Fibroblast of skin of scalp (primary cell): ENCODE measurements at places on chromosomes 3 and 15.

- no peak for DNase-seq
These were observed 34.8 kb downstream of the MCCC1 start for GRCh38 chr3:183064475-183064874.

GRCh38 chr3:83843716-83844115, 1115.1 kb upstream of the CADM2 start:
- DNase-seq, result no peak

DNA sequence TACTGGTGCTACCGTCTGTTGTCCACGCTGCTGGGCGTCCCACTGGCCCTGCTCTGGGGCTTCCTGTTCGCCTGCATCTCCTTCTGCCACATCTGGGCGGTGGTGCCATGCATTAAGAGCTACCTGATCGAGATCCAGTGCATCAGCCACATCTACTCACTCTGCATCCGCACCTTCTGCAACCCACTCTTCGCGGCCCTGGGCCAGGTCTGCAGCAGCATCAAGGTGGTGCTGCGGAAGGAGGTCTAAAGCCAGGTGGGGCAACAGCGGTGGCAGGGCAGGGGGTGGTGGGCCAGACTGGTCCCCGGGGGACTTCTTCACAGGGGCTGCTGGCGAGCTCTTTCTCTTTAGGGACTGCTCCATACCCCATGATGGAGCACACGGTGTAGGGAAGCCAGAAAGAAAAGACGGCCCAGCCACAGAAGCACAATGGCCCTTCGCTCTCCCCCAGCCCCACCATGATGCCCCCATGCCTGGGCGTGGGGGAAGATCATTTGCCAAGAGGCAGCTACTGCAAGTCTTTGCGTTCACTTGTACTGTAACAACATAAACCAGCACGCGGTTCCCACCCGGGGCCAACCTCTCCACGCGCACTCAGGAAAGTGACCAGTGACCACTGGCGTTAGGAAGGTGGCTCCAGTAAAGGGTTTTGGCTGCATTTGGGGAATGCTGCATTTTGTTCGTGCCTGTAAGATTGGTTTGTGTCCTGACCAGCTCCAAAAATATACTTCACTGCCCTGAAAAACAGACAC, 12.2 kb downstream of the CAV3 start:
- DNase-seq, result no peak

DNA sequence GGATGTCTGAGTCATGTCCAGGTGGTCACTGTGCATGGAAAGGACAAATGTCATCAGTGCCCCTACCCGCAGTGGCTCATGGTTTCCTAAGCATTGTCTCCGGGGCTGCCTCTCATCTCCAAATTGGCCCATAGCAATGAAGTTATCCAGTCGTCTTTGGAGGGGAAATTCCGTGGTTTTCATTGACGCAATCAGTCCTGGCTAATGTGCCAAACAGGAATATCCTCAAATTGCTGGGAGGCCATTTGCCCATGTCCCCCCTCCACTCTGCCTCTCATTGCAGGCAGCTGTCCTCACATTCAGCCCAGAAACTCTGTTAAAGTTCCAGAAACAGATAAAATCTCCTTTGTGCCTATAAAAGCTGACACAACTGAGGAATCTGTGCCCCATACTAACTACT, 81.6 kb downstream of the MCTP2 start:
- peak; percentile 48 for DNase-seq

DNA sequence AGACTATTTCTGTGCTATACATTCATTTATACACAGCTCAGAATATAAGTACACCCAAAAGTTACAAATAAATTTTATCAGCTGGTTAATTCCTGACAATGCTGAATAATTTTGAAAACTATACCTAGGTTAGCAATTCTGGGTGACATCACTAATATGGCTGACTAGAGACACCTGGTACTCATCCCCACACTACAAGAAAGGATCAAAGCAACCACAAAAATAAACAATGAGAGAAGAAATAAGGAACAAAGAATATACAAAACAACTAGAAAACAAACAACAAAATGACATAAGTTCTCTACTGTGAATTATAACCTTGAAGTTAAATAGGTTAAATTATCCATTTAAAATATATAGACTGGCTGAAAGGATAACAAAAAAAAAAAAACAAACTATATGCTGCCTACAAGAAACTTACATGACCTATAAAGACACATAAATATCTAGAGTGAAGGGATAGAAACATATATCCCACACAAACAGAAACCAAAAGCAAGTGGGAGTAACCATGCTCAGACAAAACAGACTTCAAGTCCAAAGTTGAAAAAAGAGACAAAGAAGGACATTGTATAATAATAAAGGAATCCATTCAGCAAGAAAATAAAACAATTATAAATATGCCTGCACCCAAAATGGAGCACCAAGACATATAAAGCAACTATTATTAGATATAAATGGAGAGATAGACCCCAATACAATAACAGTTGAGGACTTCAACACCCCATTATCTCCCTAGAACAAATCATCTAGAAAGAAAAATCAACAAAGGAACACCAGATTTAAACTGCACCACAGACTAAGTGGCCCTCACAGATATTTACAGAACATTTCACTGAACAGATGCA, 57.8 kb downstream of the IMPG2 start:
- no peak for DNase-seq

DNA sequence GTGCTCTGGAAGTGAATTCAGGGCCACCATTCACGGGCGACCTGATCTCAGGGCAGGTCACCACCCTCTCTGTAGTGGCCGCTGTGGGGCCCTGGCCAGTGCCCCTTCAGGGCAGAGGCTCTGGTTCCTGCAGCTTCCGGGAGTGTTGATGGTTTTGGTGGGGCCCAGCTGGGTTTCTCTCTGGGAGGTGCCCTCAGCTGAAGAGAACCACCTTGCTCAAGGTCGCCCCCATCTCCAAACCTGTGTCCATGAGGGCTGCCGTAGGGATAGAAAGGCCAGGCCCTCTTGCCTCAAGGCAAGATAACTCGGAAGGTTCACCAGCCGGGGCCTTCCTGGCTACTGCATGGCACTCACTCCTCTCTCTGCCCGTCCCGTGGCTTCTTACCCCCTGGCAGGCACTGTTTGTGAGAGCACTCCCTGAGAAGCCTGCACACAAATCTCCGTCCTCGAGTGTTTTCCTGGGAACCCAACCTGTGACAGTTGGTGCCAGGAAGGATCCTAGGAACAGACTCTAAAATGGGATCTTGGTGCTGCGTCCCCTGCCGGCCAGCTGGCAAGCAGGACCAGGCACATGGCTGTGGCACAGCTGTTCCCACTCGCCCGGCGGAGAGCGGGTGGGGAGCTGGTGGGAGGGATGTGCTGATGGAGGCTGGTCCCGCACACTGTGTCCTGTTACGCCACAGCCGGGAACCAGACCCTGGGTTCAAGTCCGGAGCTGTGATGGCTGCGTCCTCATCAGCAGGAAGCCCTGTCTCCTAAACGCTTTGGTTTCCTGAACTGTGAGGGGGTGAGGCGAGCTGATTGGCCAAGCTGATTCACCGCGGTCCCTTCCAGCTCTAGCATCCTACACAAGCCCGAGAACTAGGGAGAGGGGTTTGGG, 23.2 kb upstream of the PIGZ start:
- no peak for DNase-seq

GRCh38 chr3:46517016-46517783, 19.4 kb downstream of the RTP3 start:
- peak; percentile 84 for DNase-seq

DNA sequence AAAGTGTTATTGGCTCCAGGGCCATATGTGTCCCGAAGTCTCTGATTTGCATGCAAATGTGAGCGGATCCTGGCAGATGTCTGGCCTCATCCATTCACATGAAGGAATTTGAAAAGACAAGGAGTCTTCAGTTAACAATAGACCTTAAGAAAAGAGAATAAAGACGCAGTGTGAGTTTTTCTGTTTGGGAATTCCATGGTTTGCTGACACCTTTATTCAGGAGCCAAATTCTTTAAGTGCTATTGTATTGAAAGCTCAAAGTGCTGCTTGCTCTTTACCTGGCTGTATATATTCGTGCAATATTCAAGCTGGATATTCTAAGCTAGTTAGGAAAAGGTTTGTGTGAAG, 2.2 kb downstream of the LRRN1 start:
- no peak for DNase-seq

- DNase-seq, result no peak
These were observed 146.2 kb upstream of the NR2F2 start for GRCh38 chr15:96184297-96184696.

DNA sequence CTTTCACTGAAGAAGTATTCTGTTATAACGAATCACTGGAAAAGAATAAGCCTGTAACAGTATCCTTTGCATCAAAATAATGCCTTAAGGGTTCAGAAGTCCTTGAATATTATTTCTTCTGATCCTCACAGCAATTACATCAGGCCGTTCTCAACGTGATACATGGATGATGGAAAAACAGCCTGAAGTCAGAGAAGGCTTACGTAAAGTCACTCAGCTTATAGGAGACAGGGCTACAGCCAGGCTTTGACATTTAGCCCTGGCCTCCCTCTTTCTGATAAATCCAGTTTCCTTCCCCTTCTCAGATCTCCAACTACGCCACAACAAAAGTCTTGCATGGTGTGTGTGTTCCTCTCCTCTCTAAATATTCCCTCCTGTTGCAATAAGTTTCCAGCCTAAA, 131.9 kb downstream of the ANO10 start:
- no peak for DNase-seq

DNA sequence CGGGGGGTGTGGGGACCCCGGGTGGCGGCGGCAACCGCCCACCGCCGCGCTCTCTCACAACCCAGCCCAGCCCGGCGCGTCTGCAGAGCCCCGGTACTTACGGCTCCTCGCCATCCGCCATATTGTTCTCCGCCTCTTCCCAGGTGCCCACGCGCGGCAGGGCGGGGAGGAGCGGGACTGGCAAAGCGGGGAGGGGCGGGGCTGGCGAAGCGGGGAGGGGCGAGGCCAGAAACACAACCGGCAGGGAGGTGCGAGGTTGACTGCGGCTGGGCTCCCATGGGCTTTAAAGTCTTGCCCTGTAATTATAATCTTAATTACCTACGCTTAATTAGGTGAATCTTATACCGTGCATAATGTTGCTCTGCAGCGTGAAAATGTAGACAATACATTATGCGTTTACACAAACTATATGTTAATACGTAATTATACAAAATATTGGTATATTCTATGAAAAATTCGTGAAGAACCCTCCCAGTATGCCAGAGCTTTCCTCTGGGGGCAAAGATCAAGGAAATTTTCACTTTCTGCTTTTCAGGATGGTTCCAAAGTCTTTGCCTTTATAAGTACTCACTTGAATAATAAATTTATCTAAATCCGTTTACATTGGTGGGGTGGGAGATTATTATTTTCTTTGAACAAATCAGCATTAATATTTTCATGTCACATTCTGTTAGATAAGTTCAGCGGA, at the start of gene UBA3:
UBA3 (minus strand) TSS at position 133 of the 688 bp plus-strand sequence; CDS start at position 121, 12 bp downstream.
- DNase-seq, result peak; percentile 87

GRCh38 chr3:32919920-32920319, 31.5 kb upstream of the CCR4 start:
- DNase-seq, result no peak

- DNase-seq, result no peak
These were observed 64.9 kb downstream of the DIPK2A start for GRCh38 chr3:144036498-144036897.

- DNase-seq, result no peak
These were observed 136.1 kb upstream of the EPHA6 start for GRCh38 chr3:96678325-96678724.

GRCh38 chr3:194086388-194087075, 49.4 kb upstream of the HES1 start:
- DNase-seq, result peak; percentile 90
